ENCODE measurements at places on chromosomes 4 and X. TPM values are rescaled to one million over a fixed set of nuclear protein-coding genes. Genes with fewer than 3 reads are reported as not detected.

- DNase-seq: no peak
These were observed 405 bp upstream of the ZAR1 start for GRCh38 chr4:48489683-48490011.

DNA sequence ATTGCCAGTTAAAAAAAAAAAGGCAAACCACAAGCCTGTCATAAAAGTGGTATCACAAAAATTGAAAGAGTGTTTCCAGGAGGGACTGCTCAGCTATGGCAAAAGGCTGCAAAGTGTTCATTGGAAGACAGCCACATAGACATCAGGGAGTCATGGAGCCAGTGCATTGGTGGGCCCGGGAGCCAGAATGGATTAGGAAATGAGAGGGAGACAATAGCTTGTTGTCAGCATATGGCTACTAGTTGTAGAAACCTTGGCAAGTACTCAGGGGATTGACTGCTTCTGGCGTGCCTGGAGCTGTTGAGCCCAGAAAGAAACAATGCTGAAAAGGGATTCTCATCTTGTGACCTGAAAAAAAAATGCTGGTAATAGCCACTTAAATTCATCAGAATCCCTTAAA is 5.0 kb downstream of the GAR1 start:
- DNase-seq: no peak

GRCh38 chr4:152028131-152028530 is 267.3 kb upstream of the GATB start:
- no peak for DNase-seq

- DNase-seq: no peak
These were observed 2.6 kb upstream of the CPZ start for GRCh38 chr4:8589823-8590545.

DNA sequence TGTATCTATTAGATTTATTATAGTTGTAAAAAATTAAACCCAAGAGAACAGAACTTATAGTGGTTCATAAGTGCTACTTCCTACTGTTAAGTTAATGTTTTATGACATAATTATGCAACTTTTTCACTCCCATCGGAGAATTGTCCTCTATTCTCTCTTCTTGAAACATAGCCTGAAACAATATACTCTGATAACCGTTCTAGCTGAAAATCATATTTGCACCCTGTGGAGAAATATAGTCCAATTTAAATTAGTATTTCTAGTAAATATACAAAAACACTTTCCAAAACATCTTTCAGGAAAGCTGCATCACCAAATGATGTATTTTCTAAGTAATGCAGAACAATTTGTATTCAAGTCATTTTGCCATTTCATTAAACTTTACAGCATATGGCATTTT is 586.4 kb downstream of the PRR32 start:
- DNase-seq: no peak

GRCh38 chr4:124279741-124280140 is 432.8 kb downstream of the ANKRD50 start:
- no peak for DNase-seq

Gene LONRF3
- total RNA-seq: 13.1 TPM

Gene FGB
- 2.0 TPM for total RNA-seq

Gene HEPH
- total RNA-seq: 0.08 TPM

Gene FAM47A
- not detected for total RNA-seq

All from Panc1 (cell line).